ENCODE measurements at places on chromosomes 2 and 18. TPM values are rescaled to one million over a fixed set of nuclear protein-coding genes. Genes with fewer than 3 reads are reported as not detected.

- DNase-seq: no peak
These were observed 116.4 kb downstream of the INO80D start for GRCh38 chr2:205969584-205969983.

DNA sequence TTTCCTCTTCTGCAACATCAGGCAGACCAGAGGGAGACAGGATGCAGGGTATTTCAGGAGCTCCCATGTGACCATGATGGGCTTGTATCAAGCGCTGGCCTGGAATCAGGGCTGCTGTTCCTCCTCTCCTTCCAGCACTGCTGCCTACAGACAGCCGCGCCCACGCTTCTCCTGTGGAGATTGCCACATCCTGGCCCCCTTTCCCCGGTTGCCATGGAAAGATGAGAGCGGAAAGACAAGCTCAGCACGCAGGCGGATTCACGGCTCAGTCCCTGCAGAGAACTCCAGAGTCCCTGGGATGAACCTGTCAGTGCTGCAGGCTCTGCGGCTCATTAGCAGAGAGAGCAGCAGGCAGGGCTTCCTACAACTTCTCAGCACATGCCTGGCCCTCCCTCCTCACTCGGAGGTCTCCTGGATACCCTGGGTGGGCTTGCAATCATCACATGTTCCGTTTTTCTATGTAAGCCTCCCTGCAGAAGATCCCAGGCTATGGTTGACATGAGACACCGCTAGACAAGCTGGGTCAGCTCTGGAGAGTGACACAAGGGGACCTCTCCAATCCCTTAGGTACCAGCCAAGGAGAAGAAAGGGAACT lies 497.8 kb upstream of the MYT1L start:
- DNase-seq: no peak

- DNase-seq: peak; percentile 25
These were observed 12.2 kb downstream of the PLB1 start for GRCh38 chr2:28507796-28508764.

GRCh38 chr2:221133941-221134340 lies 438.2 kb downstream of the EPHA4 start:
- no peak for DNase-seq

DNA sequence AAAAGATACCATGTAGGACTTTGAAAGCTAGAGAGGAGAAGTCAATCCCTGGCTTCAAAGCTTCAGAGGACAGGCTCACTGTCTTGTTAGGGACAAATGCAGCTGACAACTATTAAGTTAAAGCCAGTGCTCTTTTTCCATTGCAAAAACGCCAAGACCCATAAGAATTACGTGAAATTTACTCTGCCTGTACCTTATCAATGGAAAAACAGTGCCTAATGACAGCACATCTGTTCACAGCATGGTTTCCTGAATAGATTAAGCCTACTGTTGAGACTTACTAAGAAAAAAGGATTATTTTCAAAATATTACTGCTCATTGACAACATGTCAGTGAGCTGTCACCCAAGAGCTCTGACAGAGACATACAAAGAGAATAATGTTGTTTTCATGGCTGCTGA lies 52.9 kb downstream of the ANKRD12 start:
- DNase-seq: no peak

- DNase-seq: no peak
These were observed 41.8 kb downstream of the CERKL start for GRCh38 chr2:181614874-181615638.

DNA sequence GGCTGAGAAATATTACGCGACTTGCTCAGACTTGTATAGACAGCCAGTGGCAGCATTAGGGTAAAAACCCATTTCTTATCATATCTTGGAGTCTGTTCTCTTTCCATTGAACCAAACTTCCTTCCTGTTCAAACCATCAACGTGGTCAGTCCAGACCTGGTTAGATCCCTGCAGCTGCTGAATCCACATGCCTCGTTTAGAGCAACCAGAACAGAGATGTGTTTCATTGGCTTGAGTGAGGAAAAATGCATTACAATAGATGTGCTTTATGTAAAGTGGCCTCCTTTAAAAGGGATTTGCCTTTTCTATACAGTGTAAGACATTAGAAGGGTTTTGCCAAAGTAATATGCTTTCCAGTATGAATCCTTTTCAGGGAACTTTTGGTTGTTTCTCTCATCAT lies 232.4 kb downstream of the MEIS1 start:
- DNase-seq: no peak

GRCh38 chr2:100655936-100656534 lies 93.2 kb downstream of the PDCL3 start:
- DNase-seq: no peak

DNA sequence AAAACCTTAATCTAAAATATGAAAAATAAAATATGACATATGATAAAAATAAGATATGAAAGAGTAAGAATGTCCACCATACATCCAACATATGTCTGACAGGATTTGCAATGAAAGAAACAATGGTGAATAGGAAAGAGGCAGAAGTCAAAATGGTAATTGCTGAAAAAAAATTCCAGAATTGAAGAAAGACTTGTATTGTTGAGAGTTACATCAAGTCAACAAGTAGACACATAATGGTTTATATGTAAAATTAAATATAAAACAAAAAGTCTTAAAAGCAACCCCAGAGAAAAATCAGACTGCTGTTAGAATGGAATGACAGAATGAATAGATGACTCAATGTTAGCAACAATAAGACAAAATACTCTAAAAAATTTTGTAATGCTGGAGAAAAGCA lies 255.1 kb downstream of the DOK6 start:
- no peak for DNase-seq

The GAD1 gene
- not detected for total RNA-seq

The ZNF396 gene
- 0.73 TPM for total RNA-seq

The ESPNL gene
- total RNA-seq: not detected

The ACVR1C gene
- 4.8 TPM for total RNA-seq

The AGXT gene
- total RNA-seq: 0.41 TPM
